Activated T-helper 17 cell treated with anti-CD3 and anti-CD28 coated beads, Interleukin-2, amount 50 U/mL, for 72 hours (primary cell): ENCODE measurements at places on chromosomes 1 and 21. TPM values are rescaled to one million over a fixed set of nuclear protein-coding genes. Genes with fewer than 3 reads are reported as not detected.

The ZYG11A gene
- total RNA-seq: 0.26 TPM

The MIB2 gene
- 42.7 TPM for total RNA-seq

The MRPL24 gene
- total RNA-seq: 58.8 TPM

The ERVH48-1 gene
- 0.13 TPM for total RNA-seq
